ENCODE measurements at places on chromosomes 5 and 9. TPM values are rescaled to one million over a fixed set of nuclear protein-coding genes. Genes with fewer than 3 reads are reported as not detected.

DNA sequence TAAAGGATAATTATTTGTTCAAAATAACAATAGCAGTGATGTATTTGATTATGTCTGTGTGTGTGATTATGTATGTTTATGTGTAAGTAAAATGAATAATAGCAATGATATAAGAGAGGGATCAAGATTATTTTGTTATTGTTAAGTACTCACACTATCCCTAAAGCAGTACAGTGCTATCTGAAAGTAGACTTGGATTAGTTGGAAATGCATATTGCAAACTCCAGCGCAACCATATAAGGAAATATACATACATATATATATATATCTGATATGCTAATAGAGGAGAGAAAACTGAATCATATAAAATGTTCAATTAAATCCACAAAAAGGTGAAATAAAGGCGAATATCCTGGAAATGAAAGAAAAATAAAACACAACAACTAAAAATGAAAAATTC, 268.4 kb downstream of the HINT1 start:
- H3K4me1 ChIP-seq: no peaks in the 10 kb centered on the region
- no peaks in the 10 kb centered on the region for H3K27me3 ChIP-seq
- H3K4me3 ChIP-seq: no peak overlapping the region

DNA sequence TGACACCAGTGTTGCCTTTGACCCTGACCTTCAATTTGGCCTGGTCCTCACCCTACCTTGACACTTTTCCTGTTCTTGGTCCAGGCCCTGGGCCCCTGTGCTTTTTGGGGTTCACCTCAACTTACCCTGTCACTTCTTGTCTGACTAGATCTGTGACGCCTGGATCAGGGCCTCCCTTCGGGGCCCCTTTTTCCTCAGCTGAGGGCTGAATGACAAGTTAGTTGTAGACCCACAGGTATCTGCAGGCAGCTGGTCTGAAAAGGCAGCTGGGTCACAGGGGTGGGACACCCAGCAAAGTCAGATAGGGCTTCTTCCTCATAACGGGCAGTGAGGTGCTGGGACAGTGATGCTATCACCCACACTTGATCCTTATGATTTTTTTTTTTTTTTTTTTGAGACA, 10.0 kb upstream of the MYORG start:
- H3K4me3 ChIP-seq: no peak overlapping the region
- H3K27ac ChIP-seq: no peak overlapping the region
- H3K36me3 ChIP-seq: no peaks in the 10 kb centered on the region
- H3K4me1 ChIP-seq: no peaks in the 10 kb centered on the region

- H3K27ac ChIP-seq: no peak overlapping the region
- no peak for DNase-seq
- no peaks in the 10 kb centered on the region for H3K27me3 ChIP-seq
- H3K36me3 ChIP-seq: peaks cover 3% of the 10 kb centered on the region
- H3K4me1 ChIP-seq: peaks cover 5% of the 10 kb centered on the region
- H3K4me3 ChIP-seq: no peak overlapping the region
Observed at GRCh38 chr9:110095776-110096175, 112.2 kb downstream of the C9orf152 start.

DNA sequence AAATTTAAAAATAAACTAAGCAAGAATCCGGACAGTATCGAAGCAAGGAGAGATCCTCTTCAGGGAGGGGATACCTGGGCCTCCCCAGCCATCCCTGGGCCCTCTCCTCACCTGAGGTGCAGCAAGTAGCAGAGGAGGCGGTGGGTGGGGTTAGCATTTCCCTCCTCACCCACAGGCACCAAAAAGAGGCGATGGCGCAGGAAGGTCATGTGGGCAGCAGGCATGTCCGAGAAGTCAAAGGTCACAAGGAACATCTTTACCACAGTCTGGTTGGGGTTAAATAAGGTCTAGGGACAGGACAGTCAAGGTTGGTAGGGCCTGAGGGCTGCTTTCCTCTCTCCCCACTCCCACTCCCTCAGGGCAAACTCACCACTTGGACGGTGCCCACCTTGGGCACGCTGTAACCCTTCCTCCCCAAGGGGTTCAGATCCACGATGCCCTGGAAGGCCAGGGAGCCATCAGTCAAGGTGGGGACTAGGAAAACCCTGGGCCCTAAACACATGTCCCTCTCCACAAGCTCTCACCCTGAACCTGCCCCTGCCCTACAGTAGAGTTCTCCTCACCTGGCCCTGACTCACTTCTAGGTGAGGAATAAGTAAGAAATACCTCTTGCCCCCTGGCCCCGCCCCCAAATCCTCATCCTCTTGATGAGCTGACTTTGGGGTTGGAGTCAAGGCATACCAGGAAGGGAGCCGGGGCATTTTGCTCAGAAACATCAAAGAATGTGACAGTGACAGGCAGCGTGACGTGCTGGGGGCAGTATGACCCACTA, 2.8 kb upstream of the STOML2 start:
- no peak overlapping the region for H3K4me3 ChIP-seq
- H3K4me1 ChIP-seq: peaks cover 24% of the 10 kb centered on the region
- no peak overlapping the region for H3K27ac ChIP-seq

TTC23L gene
- polyA plus RNA-seq: 0.54 TPM

SPATA31A6 gene
- 0.07 TPM for polyA plus RNA-seq
